ENCODE measurements at places on chromosomes 13 and 19. TPM values are rescaled to one million over a fixed set of nuclear protein-coding genes. Genes with fewer than 3 reads are reported as not detected.

DNA sequence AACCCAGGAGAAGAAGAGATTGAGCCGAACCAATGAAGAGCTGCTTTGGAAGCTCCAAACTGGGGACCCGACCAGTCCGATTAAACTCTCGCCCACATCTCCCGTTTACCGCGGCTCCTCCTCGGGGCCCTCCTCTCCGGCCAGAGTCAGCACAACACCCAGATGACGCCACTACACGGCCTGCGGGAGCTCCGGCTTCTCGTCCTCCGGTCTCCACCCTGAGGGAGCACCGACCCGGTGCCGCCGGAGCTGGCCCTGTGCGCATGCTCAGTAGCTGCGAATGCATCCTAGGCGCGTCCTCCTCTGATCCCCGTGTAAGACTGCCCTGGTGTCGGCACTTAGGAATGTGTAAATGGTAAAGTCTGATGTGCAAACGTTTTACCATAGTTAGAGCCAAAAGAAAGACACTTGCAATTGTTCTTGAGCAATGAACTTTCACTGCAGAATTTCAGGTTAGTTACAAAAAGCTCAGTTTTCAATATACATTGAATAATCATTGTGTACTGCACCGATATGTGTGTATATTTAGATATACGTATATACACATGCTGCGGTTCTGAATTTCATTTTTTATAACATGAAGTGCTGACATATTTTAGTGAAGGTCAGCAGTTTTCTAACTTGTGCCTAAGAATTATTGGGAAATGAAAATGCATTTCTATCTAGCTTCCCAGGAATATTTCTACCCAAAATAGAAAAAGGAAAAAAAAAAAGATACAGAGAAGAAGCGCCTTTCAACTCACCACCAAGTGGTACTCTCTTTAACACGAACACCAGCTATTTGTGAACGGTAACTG, 92.2 kb downstream of the SLC7A1 start:
- no peak overlapping the region for H3K4me3 ChIP-seq
- H3K27me3 ChIP-seq: no peaks in the 10 kb centered on the region
- H3K4me1 ChIP-seq: peaks cover under 1% of the 10 kb centered on the region
- H3K27ac ChIP-seq: no peak overlapping the region

- H3K27me3 ChIP-seq: no peaks in the 10 kb centered on the region
- no peaks in the 10 kb centered on the region for H3K4me1 ChIP-seq
- H3K36me3 ChIP-seq: peaks cover 2% of the 10 kb centered on the region
- H3K27ac ChIP-seq: no peak overlapping the region
- no peak for DNase-seq
- H3K4me3 ChIP-seq: no peak overlapping the region
These were observed 10.3 kb downstream of the AKT2 start for GRCh38 chr19:40274585-40275544.

The ZNF320 gene
- 15.5 TPM for total RNA-seq

GRCh38 chr19:29040951-29041350, 172.0 kb downstream of the UQCRFS1 start:
- H3K4me3 ChIP-seq: no peak overlapping the region
- no peaks in the 10 kb centered on the region for H3K4me1 ChIP-seq
- DNase-seq: no peak
- H3K27me3 ChIP-seq: no peaks in the 10 kb centered on the region

- H3K4me3 ChIP-seq: no peak overlapping the region
- no peaks in the 10 kb centered on the region for H3K4me1 ChIP-seq
- no peaks in the 10 kb centered on the region for H3K27me3 ChIP-seq
- no peaks in the 10 kb centered on the region for H3K36me3 ChIP-seq
- no peak for DNase-seq
These were observed 122.1 kb upstream of the GPR12 start for GRCh38 chr13:26882731-26883130.

All from Caco-2 (cell line).